ELR (cell line): ENCODE measurements at places on chromosomes 5 and 9.

- no peak for DNase-seq
Observed at GRCh38 chr5:173689737-173690360, 73.4 kb upstream of the BOD1 start.

DNA sequence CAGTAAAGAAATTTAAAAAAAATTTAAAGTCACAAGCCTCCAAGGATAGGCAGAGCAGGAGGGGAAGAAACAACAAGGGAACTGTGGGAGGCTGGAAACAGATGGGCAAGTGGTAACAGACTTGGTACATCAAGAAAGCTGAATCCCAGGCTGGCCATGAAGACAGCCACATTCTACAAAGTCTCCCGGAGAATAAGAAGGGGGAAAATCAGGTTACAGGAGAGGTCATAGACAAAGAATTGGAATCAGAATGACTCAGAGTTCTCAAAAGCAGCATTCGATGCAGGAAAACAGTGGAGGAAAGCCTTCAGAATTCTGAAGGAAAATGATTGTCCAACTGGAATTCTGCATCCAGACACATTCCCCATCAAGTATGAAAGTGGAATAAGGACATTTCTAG, 129.7 kb downstream of the ADAMTS2 start:
- DNase-seq, result peak; percentile 37

GRCh38 chr5:68679041-68679440, 414.8 kb upstream of the SLC30A5 start:
- no peak for DNase-seq

- peak; percentile 54 for DNase-seq
Observed at GRCh38 chr9:106075960-106076327, 381.6 kb downstream of the TMEM38B start.

- no peak for DNase-seq
Observed at GRCh38 chr9:7961076-7961475, 161.5 kb upstream of the DMAC1 start.

- no peak for DNase-seq
Observed at GRCh38 chr5:56817263-56818014, 2.1 kb downstream of the MAP3K1 start.

- DNase-seq, result peak; percentile 85
Observed at GRCh38 chr9:22136461-22137096, 127.5 kb upstream of the CDKN2B start.

DNA sequence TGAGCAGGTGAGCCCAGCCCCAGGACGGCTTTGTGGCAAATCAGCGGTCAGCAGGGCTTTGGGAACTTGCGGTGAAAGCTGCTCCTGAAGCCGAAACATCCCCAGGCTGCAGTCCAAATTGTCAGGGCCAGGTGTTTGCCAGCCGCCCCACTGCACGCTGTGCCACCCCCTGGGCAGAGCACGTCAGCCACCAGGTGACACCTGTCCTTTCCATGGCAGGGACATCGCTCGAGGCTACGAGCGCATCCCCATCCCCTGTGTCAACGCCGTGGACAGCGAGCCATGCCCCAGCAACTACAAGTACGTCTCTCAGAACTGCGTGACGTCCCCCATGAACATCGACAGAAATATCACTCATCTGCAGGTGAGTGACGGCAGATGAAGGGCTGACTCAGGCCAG, 64.4 kb upstream of the CACNA1B start:
- no peak for DNase-seq

GRCh38 chr5:174149989-174150388, 104.5 kb downstream of the NSG2 start:
- no peak for DNase-seq

GRCh38 chr5:135553688-135554462, 18.1 kb upstream of the NEUROG1 start:
- peak; percentile 61 for DNase-seq

DNA sequence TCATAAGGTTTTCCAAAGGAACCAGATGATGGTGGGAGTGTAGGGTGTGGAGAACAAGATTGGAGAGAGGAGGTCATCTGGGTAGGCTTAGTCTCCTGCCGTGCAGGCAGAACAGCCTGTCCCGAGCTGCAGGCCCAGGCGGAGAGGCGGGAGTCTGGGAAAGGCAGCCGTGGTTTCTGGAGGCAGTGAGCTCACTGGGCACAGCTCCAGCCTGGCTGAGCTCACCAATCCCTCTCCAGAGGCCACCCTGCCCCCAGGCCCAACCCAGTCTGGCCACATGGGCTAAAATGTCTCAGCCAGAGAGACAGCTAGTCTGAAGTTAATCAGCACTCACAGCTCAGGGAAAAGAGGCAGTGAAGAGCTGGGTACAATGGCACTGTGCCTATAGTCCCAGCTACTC, 12.3 kb downstream of the P4HA2 start:
- peak; percentile 98 for DNase-seq

DNA sequence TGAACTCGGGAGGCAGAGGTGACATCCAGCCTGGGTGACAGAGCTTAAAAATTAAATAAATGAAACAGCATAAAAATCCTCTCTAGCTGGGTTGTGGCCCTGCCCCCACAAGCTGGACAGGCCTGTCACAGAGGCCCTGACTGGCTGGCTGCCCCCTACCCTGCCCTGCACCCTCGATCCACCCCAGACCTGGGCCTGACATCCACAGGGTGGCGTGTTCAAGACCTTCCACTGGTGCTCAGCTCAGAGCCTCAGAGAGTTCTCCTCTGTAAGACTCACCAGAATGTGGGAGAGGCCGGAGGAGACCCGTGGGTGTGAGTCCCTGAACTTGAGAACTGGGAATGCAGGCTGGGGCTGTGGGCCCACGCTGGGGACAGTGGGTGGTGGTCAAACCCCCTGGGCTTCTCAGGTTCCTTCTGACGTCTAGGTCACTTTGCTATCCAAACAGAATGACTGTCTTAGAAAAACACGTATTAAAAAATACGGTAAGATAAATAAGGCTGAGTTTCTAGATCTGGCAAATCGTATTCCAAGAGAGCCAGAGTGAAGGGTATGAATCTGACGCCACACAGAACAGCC, 9.7 kb upstream of the WDR38 start:
- no peak for DNase-seq

- DNase-seq, result no peak
Observed at GRCh38 chr5:159105145-159106053, 5.7 kb upstream of the EBF1 start.

DNA sequence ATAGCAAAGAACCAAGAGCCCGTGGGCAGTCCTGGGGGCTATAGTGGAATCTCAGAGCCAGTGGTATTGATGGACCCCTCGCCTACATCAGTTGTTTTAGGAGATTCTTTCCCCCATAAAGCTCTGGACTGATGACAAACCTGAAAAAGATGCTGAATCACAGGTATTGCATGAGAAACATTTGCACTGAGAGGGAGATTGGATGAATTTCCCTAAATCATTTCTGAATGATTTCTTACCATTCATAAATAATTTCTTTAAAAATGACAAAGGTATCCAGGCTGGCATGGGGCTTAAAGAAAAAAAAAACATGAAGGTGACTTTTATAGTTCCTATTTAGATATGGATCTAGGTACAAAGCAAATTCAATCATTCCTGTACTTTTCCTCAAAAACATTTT, 54.0 kb upstream of the SLIT3 start:
- peak; percentile 71 for DNase-seq

DNA sequence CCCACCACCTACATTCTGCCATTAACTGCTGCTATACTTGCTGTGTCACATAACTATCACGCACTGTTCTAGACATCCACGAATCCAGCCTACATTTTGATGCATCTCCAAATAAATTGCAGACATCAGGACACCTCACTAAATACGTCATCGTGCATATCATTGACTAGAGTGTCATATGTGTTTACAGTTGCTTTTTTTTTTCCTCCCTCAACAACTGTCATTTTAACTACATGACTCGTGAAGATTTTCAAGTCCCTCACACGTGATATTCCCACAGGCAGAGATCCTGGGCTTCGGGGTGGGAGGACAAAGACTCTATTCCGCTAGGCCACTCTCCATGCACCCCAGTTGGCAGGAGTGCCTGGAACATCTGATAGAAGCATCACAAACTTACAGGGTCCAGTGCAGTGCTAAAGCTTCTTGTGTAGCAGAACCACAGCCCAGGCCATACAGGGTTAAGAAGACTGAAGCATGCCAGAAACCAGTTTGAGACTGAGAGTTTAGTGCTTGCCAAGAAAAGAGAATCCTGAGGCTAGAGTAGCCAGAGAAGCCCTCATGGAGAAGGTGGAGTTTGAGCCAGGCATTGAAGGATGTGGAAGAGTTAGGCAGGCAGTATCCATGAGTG, 1.1 kb downstream of the PCYOX1L start:
- no peak for DNase-seq

DNA sequence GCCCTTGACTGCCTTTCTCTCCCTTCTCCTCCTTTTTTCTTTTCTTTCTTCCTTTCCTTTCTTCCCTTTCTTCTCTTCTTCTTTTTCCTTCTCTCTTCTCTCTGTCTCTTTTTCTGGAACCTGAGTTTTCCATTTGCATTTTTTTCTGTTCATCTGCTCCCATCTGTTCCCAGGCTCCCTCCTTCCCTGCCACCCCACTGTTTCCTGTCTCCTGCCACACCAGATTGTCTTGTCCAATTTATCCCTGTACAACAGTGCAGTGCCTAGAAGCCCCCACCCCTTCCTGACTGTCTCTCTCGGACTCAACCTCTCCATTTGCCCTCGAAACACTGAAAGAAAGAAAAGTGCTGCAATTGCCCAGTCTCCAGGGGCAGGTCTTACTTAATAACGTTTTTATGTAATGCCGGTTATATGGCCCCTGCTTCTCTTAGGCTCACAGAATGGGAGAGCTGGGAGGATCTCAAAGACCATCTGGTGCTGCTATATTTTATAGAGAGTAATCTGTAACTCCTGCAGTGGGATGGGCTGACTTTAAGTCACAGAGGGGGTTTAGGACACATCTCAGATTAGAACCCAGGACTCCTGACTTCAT, 101.4 kb downstream of the RALGPS1 start:
- DNase-seq, result no peak

GRCh38 chr9:85898332-85898731, 42.6 kb upstream of the NAA35 start:
- DNase-seq, result peak; percentile 4

DNA sequence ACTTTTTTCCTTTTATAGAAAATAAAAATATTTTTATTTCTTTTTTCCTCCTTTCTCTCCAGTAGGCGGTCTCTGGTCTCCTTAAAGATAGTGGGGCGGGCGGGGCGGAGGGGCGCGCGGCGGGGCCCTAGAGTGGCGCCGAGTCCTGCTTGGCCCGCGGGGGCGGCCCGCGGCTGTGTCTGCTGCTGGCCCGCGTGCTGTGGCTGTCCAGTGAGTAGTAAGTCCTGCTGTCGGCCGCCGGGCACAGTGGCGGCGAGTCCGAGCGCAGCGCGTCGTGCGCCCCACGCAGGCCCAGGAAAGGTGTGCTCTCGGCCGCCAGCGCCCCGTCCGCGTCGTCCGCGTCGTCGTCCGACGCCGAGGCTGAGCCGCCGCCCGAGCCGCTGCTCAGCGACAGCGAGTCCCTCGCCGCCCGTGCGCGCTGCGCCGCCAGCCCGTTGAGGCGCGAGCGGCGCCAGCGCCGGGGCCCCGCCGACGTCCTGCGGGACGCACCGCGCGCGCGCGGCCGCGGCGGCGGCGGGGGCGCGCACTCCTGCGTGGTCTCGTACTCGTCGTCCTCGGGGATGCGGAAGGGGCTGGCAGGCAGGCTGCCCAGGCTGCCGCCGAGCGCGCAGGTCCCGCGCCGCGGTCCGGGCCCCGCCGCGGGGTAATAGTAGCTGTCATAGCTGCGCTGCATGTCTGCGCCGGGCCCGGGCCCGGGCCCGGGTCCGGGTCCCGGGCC, 52.3 kb downstream of the PSD2 start:
- DNase-seq, result no peak
